ENCODE measurements at places on chromosomes 6 and 20.

DNA sequence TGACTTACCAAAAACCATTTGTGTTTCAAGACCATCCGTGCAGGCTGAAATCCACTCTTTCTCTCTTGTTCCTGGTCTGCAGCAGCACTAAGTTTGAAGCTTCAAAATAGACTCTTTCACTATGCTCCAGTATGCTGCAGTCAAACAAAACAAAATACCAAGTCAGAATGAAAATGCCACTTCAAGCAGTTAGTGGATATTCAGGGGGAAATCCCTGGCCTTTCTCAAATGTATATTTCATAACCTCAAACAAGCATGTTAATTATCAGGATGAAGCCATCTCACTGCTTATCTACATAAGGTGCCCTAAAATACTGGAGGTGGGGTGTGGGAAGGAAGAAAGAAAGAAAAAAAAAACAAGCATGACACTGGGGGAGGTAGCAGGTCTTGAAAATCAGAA, 103.5 kb downstream of the ATXN1 start:
- no peak for DNase-seq

DNA sequence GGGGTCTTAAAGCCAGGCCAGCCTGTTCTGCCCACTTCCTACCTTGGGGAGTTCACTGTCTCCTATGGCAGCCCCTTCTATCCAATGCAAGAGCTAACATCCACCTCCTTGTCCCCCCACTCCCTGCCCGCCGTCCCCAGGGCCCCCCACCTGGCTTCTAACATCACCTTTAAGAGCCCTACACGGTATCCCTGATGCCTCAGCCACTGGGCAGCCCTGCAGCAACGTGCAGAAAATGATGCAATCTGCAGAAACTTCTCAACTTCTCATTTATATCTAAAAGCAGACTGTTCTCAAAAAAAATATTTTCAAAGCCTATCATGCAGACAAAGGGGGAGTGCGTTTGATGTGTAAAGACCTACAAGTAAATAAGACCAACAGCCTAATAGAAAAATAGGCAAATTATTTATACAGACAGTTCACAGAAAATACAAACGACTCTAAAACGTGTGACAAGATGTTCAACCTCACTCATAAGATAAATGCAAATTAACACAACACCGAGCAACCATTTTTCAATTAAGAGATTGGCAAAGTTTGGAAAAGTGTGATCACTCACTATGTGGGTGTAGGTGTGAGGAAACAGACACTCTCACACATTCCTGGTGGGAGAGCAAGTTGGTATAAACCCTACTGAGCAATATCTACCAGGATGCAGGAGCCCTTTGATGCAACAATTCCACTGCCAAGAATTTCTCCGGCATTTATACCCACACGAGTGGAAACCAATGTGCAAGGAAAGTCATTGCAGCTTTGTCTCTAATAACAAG, 15.1 kb upstream of the HCK start:
- no peak for DNase-seq

DNA sequence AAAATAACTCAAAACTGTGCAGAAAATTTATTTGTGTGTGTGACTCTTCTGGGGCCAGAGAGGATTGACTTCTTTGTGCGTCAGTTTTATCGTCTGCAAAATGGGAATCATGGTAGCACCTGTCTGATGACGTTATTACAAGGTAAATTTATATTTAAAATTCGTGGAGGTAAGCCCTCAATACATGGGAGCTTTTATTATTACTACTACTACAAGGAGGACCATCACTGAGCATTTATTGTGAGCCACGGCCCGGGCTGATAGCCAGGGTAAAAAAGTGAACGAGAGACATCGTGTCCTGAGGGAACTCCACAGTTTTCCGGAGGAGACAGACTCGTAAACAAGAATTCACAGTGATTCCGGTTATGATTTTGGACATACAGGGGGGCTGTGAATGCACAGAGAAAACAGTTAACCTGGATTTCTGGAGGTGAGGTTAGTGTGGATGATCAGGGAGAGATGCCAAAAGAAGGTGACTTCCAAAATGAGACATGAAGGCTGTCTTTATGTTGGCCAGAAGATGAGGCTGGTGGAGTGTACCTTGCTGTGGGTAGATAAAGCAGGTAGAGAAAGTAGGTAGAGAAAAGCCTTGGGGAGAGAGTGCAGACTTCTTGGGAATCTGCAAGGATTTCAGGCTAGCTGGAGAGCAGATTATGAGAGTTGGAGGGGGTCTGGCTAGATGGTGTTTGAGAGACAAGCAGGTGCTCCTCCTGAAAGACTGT, 10.6 kb upstream of the SERINC3 start:
- DNase-seq: no peak

DNA sequence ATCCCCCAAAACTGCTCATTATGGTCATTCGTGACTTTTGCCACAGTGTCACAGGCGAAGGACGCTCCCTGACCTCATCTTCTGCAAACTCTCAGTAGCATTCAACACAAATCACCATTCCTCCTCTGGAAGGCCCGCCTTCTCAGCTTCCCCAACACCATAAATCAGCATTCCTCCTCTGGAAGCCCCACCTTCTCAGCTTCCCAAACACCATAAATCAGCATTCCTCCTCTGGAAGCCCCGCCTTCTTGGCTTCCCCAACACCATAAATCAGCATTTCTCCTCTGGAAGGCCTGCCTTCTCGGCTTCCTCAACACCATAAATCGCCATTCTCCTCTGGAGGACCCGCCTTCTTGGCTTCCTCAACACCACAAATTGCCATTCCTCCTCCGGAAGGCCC, 288.0 kb upstream of the AGPAT4 start:
- DNase-seq: no peak

- no peak for DNase-seq
Observed at GRCh38 chr6:80477591-80477990, 371.1 kb downstream of the BCKDHB start.

DNA sequence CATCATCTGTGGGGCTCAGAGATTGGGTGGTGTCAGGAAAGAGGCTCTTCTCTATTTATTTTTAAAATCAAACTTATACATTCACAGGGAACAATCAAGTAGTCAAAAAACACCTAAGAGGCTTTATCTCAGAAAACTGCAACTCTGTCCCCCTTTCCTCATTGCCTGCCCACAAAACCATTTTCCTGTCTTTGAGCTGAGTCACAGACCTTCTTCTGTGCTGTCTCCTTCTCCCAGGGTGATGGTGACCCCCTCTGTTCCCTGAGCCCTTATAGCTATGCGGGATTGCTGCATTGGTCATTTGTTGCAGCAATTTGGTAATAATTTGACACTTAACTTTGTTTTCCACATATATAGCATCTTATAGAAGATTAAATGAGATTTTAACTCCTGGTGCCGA, 195.2 kb upstream of the PROKR2 start:
- DNase-seq: no peak

GRCh38 chr6:34610819-34611477, 54.8 kb upstream of the SPDEF start:
- DNase-seq: no peak

- no peak for DNase-seq
Observed at GRCh38 chr6:113762641-113763040, 94.5 kb upstream of the MARCKS start.

GRCh38 chr6:137033828-137034227, 10.9 kb downstream of the IL20RA start:
- DNase-seq: no peak

GRCh38 chr6:43489277-43490072, 12.1 kb downstream of the TJAP1 start:
- no peak for DNase-seq

- no peak for DNase-seq
Observed at GRCh38 chr6:139983555-139984276, 609.3 kb upstream of the CITED2 start.

GRCh38 chr20:42836339-42836738, 353.4 kb downstream of the PTPRT start:
- no peak for DNase-seq
